ENCODE measurements at places on chromosomes 2 and 18.
A peak's percentile ranks its signal among the peaks of the same experiment; 100 is the strongest.

- no peak for DNase-seq
These were observed 392.7 kb upstream of the SLC8A1 start for GRCh38 chr2:40844353-40845277.

DNA sequence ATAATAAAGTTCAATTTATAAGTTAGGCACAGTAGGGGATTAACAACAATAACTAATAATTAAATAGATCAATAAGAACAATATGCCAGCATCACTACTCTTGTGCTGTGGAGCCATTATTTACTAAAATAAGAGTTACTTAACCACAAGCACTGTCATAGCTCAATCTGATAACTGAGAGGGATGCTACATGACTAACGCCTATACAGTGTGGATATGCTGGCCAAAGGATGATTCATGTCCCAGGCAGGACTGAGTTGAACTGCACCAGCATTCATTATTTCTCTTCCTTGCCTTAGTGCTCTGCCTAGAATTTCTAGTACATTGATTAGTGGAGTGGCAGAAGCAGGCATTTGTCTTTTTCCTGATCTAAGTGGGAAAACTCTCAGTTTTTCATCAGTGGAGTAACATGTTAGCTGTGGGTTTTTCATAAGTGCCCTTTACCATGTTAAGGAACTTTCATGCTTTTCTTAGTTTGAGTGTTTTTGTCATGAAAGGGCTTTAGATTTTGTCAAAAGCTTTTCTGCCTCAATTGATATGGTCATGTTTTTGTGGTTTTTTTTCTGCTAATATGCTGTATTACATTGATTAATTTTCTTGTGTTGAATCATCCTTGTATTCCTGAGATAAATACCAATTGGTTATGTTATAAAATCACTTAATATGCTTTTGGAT lies 21.7 kb downstream of the KIAA1328 start:
- DNase-seq = no peak

GRCh38 chr2:66235428-66235827 lies 199.5 kb upstream of the MEIS1 start:
- no peak for DNase-seq

GRCh38 chr18:77392321-77392720 lies 142.7 kb downstream of the GALR1 start:
- DNase-seq = no peak

DNA sequence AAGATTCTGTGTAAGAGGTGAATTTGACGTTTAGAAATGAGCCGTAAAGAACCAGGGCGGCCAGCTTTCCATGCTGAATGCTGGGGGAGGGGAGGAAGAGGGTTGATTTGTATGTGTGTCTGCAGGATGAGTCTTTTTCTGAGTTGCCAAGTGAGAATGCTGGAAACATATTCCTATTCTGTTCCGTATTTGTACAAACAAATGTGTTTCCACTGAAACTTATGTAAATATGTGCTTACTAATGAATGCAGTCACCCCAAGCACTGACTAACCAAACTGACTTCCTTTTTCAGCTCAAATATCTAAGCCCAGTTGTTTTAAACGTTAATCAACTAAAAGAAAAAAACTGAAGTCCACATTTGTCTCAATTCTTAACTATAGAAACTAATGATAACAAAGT lies 74.9 kb upstream of the APCDD1 start:
- DNase-seq = no peak

DNA sequence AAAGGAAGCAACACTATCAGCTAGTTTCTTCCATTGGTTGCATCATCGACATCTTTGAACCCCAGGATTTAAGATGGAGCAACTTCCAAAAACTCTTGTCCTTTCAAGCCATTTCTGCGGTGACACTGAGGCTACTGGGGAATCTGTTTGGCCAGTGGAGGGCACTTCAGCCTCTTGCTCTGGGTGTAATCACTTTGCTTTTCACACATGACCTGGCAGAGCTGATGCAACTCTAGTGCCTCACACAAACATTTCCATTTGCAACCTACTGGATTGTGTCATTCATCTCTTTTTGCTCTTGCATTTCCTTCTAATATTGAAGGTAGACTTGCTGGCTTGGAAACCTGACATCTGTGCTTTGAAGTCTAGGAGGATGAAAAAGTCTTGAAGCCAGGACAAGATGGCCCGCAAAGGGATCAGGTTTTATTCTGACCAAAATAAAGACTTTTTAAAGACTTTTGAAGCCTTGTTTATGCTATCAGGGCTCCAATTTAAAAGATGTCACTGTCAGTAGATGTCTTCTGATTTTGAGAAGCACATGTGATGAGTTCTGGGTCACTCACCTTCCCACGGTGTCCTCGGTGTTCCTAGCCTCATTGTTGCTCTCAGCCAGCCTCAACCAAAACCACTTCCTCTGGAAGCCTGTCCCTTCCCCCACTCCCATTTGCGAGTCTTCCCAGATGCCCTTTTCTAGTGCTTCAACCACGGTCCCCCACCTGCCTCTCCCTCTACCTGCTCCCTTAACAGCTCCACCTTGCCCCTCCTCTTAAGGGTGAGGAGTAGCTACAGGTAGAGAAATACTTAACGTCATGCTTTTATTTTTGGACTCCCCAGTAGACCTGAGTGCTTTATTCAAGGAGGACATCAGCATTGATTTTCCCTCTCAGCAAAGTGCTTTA lies 69.7 kb upstream of the KCNE4 start:
- DNase-seq = peak; percentile 66

DNA sequence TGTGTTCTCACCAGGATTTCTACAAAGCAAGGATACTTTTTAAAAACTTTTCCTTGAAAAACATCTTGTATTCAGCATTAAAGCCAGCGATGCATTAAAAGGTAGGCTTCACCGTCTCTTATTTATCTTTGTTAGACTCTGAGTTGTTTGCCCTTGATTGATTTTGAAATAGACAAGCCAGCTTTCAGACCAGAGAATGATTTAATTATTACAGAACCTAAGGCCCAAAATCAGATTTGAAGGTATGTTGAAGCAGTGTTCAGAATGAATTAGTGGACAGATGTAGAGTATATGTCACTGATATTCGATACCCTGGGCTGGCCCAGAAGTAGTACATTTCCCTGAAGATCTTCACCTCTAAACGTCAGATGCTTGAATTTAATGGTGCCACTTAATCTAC lies 136.4 kb downstream of the THSD7B start:
- DNase-seq = no peak

GRCh38 chr18:54777118-54777791 lies 51.0 kb upstream of the RAB27B start:
- DNase-seq = no peak

GRCh38 chr2:120013597-120014223 lies 833 bp downstream of the EPB41L5 start:
- no peak for DNase-seq

GRCh38 chr18:33817096-33817495 lies 239.1 kb downstream of the ASXL3 start:
- DNase-seq = no peak

GRCh38 chr2:236343400-236344161 lies 79.4 kb upstream of the ASB18 start:
- DNase-seq = peak; percentile 92

GRCh38 chr2:167398873-167399272 lies 510.6 kb downstream of the XIRP2 start:
- no peak for DNase-seq

GRCh38 chr18:79788734-79789085 lies 9.0 kb upstream of the KCNG2 start:
- DNase-seq = peak; percentile 12

- DNase-seq = no peak
These were observed 5.7 kb upstream of the COBLL1 start for GRCh38 chr2:164847291-164847690.

DNA sequence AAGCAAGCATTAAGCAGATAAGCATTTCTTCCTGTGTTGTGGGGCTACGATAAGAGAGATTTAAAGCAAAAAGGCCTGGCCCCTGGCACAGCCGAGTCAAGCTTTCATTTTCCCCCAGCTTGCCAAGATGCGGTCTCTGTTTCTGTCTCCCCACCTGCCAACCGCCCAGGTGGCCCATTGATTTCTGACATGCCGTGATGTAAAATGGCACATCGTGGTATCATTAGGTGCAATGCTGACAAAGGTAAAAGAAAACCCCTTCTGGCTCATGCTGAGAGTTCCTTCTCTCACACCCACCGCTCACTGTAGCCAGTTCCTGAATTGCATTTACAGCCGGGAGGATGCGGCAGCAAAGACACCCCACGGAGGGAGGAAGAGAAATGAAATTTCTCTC lies 62.8 kb downstream of the BOD1L2 start:
- no peak for DNase-seq

DNA sequence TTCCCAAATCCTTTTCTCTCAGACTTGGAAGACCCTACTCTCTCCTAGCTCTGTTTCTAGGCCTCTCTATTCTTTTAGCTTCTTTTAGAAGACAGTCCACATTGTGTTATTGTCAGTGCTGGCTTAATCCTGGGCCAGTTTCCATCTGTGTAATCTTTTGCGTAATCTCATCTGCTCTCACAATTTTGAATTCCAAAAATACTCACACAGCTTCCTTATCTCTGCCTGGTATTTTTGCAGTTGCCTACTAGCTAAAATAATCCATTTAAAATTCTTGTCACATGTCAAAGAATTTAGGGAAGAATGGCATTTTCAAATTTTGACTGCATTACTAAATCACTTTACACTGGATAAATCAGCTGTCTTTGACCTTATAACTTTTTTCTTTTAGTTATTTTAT lies 200.6 kb upstream of the MEX3C start:
- DNase-seq = no peak

DNA sequence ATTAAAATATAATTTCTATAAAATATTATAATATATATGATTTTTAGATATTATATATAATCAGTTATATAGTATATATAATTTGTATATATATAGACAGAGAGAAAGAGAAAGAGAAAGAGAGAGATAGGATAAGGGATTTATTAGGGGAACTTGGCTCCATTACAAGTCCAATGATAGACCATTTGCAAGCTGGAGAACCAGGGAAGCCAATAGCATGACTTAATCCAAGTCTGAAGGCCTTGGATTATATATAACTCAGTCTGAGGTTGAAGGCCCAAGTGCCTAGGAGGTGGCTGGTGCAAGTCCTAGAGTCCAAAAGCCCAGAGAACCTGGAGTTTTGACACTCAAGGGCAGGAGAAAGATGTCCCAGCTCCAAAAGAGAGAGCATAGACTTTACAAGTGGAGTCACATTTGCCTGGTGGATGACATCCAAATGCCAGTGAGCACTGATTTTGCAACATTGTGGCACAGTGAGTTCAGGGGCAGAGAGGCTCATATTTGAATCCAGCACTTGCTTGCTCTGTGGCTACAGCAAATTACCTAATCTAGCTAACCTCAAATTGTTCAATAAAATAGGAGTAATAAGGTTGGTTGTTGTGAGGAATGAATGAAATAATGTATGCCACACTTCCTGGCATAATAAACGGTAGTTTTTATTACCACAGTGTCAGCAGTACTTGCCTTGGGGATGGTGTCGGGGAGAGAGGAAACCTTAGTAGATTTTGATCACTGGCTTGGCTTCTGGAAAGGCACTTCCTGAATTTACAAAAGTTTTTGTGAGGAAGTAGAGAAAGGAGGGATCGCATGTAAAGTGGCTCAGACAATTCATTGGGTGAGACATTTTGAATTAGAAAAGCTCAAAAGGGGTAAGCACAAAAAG lies 69.6 kb upstream of the CD28 start:
- no peak for DNase-seq

DNA sequence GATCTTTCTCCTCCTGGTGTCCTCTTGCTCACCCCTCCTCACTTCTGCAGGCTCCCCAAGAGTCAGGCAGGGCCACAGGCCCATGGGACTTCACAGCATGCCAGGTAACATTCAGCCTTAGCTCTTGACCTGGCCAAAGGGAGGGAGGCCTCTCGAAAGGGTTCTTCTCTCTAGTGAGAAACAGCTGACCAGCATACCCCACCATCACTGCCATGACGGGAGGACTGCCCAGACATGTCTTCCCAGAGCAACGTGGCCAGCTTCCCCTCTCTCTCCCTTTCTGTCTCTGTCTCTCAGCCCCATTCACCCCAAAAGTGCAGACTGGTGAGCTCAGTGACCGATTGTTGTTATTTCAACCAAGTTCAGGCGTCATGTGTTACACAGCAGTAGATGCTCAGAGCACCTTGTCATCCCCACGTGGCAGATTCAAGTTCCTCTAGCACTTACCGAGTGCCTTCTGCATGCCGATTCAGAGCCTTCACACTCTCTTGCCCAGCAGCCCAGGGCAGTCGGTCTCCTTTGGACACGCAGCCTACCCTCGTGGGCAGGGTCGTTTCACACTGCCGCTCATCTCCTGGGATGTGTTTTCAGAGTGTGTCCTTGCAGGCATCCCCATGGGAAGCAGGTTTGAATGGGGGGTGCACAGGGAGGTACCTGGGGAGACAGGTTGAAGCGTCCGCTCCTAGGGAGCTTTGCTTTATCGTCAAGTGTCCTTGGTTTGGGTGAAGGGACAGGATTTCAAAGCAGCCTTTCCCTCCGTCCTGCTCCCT lies 259.9 kb downstream of the NDUFA10 start:
- DNase-seq = no peak

- DNase-seq = no peak
These were observed 15.5 kb downstream of the PPP3R1 start for GRCh38 chr2:68236876-68237275.

DNA sequence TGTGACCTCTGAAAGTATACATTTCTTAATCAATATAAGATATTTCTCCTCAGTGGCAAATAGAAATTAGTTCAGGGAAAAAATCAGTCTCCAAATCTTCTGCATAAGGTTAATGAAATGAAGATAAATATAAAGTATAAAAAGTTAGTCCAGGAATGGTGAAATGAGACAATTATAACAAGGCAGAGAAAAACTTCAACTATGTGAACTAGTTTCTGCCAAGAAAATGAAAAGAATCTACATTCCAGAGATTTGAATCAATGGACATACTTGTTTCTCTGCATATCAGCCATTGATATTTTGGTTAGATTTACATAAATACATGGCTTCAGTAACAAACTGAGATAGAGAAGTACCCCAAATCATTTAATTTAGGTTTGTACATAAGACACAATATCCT lies 249.0 kb downstream of the EXOC6B start:
- no peak for DNase-seq

- no peak for DNase-seq
These were observed 60.5 kb downstream of the CDH7 start for GRCh38 chr18:65811307-65811706.

DNA sequence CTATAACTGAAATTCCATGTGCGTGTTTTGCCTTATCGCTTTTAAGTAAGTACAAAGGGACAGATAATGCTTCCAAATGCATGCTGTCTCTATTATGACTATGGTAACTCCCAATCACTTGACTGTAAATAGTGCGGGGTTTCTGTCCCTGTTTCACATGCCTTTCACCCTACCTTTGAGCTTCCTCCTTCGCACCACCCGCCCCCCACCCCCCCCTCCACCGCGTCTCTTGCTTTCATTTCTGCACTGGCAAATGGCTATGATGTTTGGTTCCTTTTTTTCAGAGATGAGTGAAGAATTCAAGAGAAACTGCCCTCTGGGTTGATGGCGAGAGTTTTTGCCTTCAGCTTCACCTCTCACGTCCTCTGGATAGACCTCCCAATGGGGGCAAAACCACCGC lies 25.0 kb upstream of the SPP2 start:
- DNase-seq = no peak

GRCh38 chr2:10377052-10377746 lies 70.9 kb downstream of the ODC1 start:
- no peak for DNase-seq

- DNase-seq = no peak
These were observed 99.1 kb downstream of the NRP2 start for GRCh38 chr2:205781244-205781931.

GRCh38 chr2:174495365-174496012 lies 8.7 kb upstream of the GPR155 start:
- DNase-seq = no peak

- DNase-seq = peak; percentile 51
These were observed 31.7 kb upstream of the LINC00305 start for GRCh38 chr18:64180617-64181016.
